H1 (cell line): ENCODE measurements at places on chromosomes 12 and 14. TPM values are rescaled to one million over a fixed set of nuclear protein-coding genes. Genes with fewer than 3 reads are reported as not detected.

The TMEM233 gene
- polyA plus RNA-seq = 0.09 TPM in 2 replicates

The PZP gene
- 0.05 and 0.08 TPM in 2 replicates for polyA plus RNA-seq

The CIDEB gene
- polyA plus RNA-seq = 0.09 and 0.11 TPM in 2 replicates

The PRH2 gene
- polyA plus RNA-seq = 0.16 TPM in 1 of 2 replicates, not detected in the other

The CINP gene
- polyA plus RNA-seq = 51.6 and 59.9 TPM in 2 replicates

The HRK gene
- polyA plus RNA-seq = 1.1 and 1.6 TPM in 2 replicates

The RNU4-1 gene
- polyA plus RNA-seq = under 0.01 TPM in 2 replicates

The SLC25A3 gene
- 669 and 702 TPM in 2 replicates for polyA plus RNA-seq

The SSPN gene
- 1.8 and 2.9 TPM in 2 replicates for polyA plus RNA-seq

The TAS2R42 gene
- polyA plus RNA-seq = not detected in 2 replicates

The ESRRB gene
- 0.19 and 0.29 TPM in 2 replicates for polyA plus RNA-seq
